Right ventricle myocardium inferior (tissue), 1 donor: ENCODE measurements at places on chromosomes 3 and 15. TPM values are rescaled to one million over a fixed set of nuclear protein-coding genes. Genes with fewer than 3 reads are reported as not detected.

The GCSAM gene
- total RNA-seq = not detected

The WNT7A gene
- not detected for total RNA-seq

The IL17RB gene
- total RNA-seq = 3.2 TPM

The TUBGCP5 gene
- 11.3 TPM for total RNA-seq

The NR2E3 gene
- total RNA-seq = not detected

The SAMMSON gene
- not detected for total RNA-seq

The PIK3CA gene
- total RNA-seq = 21.1 TPM

The OR5K2 gene
- total RNA-seq = not detected

The GCNT3 gene
- not detected for total RNA-seq

The LRRC31 gene
- total RNA-seq = not detected

The RASGRP1 gene
- 0.46 TPM for total RNA-seq

The ANKUB1 gene
- not detected for total RNA-seq

The SLC12A1 gene
- not detected for total RNA-seq

The ATG3 gene
- 38.2 TPM for total RNA-seq

The TYRO3 gene
- 5.6 TPM for total RNA-seq

The BRPF1 gene
- total RNA-seq = 10.9 TPM

The PIK3R4 gene
- total RNA-seq = 11.4 TPM

The RNU5B-1 gene
- 25.8 TPM for total RNA-seq

The A4GNT gene
- not detected for total RNA-seq

The LEKR1 gene
- total RNA-seq = 0.78 TPM

The GOLGA6A gene
- total RNA-seq = not detected

The SAXO2 gene
- total RNA-seq = 2.2 TPM

The CD200 gene
- total RNA-seq = 0.92 TPM

The CPNE4 gene
- 41.0 TPM for total RNA-seq

The MESP2 gene
- total RNA-seq = 0.51 TPM

The CHDH gene
- 11.0 TPM for total RNA-seq

The SLC12A8 gene
- total RNA-seq = 0.19 TPM

The SCN5A gene
- total RNA-seq = 163 TPM

The SLC26A6 gene
- total RNA-seq = 14.1 TPM

The SLC38A3 gene
- 10.3 TPM for total RNA-seq
